ENCODE measurements at places on chromosomes 5 and 9. TPM values are rescaled to one million over a fixed set of nuclear protein-coding genes. Genes with fewer than 3 reads are reported as not detected.

- DNase-seq = no peak
Measured at GRCh38 chr5:149363936-149364335, 6.1 kb downstream of the PCYOX1L start.

DNA sequence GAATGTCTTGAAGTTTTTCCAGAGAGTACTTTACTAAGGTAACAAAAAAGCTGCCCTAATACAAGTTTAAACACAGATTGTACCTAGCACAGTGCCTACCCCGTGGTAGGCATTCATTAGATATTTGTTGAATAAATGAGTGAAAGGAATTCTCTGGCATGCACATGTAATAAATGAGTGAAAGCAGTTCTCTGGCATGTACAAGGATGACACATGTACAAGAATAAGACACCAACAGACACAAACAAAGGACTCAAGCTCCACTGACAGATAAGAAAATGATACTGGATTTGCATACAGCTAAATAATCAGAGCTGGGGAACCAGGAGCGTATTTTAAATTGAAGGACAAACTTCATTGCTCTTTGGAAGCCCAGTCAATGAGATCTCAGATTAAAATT lies 535.8 kb downstream of the EFNA5 start:
- DNase-seq = no peak

DNA sequence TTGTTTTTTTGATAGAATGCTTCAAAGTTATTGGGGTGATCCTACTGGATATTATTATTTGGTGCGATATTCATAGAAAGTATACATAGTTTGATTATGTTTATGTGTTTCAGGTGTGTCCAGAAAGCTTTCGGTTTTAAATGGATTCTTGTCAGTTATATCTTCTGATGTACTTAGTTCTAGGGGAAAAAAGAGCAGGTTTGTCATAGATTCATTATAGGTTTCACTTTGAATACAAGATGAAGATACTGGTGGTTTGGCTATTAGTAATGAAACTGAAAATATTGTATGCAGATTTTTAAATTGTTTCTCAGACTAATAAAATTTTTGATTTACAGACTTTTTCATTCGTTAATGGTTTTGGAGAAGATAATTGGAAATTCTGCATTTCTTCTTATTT lies 98.9 kb downstream of the MAN2A1 start:
- no peak for DNase-seq

DNA sequence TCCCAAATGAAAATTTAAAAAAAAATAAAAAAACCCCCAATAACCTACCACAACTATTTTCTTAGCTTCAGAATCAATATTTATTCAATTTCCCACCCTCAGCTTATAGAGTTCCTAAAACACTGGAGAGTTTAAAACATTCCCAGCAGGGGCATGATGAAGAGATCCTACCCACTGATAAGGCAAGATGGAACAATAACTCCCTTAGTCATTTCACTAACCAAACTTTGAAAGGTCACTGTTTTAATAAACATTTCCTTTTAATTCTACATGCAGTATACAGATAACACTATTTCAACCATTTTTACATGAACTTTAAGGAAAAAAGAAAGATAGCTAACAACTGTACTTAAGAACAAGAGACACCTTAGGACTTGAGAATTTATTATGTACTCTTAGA lies 34.9 kb upstream of the ACOT12 start:
- no peak for DNase-seq

DNA sequence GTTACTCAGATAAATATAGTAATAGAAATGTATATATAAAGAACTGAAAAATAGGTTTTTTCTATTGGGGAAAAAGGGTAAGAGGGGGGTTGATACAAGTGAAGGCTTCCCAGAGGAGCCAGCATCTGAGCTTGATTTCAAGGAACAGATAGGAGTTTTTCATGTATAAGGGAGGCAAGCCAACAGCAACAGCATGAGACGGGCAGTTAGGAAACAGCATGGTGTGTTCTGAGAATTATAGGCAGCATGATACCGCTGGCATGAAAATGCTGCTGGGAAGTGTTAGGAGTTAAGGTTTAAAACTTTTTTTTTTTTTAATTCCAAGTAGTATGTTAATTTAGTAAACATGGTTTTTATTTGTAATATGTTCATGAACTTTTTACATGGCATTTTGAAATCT lies 9.7 kb downstream of the CDC37L1 start:
- DNase-seq = no peak

GRCh38 chr5:117800261-117800660 lies 1188.1 kb downstream of the DTWD2 start:
- DNase-seq = no peak

DNA sequence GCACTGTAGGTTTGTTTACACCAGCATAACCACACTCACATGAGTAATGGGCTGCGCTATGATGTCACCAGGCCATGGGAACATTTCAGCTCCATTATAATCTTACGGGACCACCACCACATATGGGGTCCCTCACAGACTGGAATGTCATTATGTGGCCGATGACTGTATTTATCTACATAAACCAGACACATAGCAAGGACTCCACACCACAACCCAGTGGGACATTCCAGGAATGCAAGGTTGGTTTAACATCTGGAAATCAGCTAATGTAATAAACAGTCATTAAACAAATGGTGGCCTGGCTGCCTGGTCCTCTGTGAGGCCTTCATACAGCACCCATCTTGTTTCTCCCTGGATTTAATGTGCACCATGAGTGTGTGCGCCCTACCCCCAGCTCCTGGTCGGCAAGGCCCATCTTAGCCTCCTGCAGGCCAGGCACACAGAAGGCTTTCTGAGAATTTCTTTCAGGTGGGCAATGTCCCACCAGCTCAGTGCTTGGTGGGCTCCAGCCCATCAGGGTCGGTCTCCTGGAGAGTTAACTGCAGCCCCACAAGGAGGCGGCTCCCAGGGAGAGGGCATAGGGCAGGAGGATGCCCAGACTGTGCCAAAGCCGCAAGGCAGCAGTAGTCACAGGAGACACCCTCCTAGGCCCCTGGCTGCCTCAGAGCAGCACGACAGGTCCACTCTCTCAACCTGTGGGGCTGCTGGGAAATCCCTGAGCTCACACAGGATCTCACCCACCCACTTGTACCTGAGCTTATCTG lies 35.9 kb upstream of the SARDH start:
- no peak for DNase-seq

DNA sequence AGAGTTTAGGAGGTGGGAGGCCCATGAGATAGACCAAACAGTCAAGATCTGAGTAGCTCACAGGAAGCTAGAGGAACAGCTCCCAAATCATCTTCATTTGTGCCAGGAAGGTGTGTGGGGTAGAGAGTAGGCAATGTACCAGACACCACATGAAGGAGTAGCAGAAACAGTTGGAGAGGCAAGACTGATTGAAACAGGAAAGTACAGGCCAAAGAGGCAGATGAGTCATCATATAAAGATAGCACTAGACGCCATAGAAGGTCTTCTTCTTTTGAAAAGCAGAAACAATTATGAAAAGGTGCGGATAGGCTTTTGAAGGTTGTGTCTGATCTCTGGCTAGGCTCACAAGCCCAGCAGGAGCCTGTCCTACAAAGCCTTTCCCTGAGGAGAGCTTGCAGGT lies 62.7 kb upstream of the PALM2AKAP2 start:
- no peak for DNase-seq

DNA sequence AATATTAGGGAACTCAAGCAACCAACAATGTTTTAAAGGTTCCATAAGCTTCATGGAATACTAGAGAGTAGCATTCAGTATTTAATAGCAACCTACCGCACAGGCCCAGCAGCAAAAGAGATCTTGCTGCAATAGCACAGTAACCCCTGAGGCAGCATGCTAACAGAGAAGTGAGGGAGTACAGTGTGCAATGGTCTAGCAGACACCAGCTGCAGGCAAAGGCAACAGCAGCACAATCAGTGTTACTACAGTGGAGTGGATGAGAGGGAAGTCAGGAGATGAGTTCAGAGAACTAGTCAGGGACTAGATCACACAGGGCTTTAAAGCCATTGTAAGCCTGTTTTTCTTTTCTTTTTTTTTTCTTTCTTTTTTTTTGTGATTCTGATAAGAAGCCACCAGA lies 2.8 kb downstream of the TICAM2 start:
- DNase-seq = no peak

GRCh38 chr5:40495237-40495635 lies 184.5 kb upstream of the PTGER4 start:
- DNase-seq = no peak

DNA sequence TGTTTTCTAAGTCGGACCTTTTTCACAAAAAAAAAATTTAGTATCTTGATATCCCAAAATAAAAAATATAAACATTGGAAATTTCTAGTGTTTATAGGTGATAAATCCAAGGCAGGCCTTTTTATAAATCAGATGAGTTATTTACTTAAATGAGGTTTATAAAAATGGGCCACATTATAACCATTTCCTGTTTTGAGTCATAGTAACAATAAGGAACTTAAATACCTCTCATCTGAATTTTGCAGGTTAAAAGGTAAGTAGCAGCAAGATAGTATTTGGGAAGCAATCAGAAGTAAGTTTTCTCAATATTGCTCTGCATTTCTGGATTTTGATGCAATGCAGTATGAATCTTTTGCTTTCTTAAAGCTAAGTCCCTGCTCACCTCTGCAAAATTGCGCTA lies 3.9 kb downstream of the SPTAN1 start:
- no peak for DNase-seq

DNA sequence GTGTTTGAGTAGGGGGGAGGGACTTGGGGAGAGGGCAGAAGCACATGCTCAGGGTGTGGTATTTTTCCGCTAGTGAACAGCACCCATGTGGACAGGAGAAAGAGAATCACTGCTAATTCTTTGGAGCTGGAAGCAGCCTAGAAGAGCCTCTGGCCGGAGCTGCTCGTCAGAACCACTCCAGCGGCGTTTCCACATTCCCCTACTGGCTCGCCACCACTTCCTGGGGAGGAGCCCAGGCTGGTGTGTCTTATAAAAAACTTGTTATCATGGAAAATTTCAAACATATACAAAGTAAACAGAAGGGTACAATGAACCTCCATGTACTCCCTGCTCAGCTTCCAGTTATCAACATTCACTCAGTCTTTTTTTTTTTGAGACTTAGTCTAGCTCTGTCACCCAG lies 26.7 kb downstream of the LHX2 start:
- DNase-seq = no peak

DNA sequence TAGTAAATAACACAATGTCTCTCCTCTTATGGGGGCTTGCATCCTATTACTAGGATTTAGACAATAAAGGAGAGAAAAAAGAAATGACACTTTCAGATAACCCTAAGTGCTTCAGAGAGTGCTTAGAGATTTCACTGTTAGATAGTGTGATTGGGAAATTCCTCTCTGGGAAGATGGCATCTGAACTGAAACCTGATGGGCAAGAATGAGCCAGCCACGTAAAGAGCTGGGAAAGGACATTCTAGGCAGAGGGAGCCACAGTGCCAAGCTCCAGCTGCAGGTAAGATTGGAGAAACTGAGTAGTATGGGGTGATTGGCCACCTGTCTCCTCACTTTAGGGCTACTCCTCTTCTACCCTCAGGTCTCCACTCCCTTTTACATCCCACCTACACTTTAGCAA lies 14.5 kb downstream of the CDO1 start:
- no peak for DNase-seq

GRCh38 chr5:147893820-147894219 lies 12.5 kb downstream of the C5orf46 start:
- DNase-seq = no peak

GRCh38 chr5:135448071-135448739 lies 1.1 kb upstream of the DCANP1 start:
- DNase-seq = no peak

DNA sequence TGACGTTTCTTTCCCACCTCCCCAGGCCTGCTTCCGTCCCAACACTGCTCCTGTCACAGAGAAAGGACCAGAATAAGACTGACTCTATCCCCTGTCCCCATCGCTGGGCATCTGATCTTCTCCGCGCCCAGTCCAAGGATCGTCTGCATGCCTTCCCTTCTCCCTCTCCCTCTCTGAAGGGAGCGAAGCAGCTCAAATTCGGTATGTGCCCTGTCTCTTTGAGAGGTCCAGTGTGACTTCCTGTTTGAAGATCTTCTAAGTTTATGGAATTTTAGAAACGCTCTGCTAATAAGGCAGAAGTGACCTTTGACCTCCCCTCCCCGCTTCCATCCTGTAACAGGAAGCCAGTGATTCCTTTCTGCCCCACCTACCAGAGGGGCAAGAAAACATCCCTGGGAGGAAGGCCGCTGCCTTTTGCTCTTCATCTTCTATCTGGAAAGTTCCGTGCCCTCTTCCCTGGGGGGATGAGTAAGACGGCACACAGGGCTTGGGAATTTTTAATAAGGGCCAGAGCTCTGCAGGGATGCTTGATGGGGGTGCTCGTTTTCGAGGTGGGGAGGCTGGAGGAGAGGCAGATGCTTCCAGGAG lies 40.7 kb upstream of the RNU6ATAC start:
- DNase-seq = no peak

DNA sequence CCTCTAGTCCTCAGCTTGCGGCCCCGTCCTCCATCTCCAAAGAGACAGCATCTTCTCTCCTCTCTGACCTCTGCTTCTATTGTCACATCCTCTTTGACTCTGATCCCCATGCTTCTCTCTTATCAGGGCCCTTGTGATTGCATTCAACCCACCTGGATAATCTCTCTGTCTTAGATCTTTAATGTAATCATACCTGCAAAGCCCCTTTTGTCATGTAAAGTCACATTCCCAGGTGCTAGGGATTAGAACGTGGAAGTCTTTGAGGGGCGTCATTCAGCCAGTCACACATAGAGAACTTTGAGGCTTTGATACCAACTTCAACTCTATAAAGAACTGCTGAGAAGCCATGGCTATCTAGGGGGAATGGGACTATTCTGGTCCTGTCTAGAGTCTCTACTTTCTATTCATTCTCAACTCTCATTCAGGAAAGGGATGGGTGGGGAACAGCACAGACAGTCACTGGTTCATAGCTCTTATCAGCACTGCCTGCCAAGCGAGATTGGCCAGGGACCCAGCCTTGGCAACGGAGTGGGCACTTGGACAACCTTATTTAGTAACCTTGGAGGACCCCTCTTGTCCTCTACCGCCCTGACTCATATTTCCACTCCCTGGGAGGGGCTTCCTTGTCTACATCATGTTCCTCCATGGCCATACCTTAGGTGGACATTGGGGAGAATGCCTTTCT lies 29.0 kb downstream of the TAS2R1 start:
- no peak for DNase-seq

The INSL4 gene
- not detected for total RNA-seq

The LCN6 gene
- total RNA-seq = not detected

The HRH2 gene
- total RNA-seq = 41.2 TPM

The REEP2 gene
- total RNA-seq = 3.5 TPM

The C9orf85 gene
- total RNA-seq = 13.1 TPM

The BBLN gene
- total RNA-seq = 74.1 TPM

The ARSI gene
- not detected for total RNA-seq

The SH2D3C gene
- total RNA-seq = 21.5 TPM

The FBXL7 gene
- not detected for total RNA-seq

The PTPRD gene
- total RNA-seq = 0.18 TPM

The RAI14 gene
- 7.9 TPM for total RNA-seq

All from activated naive CD8-positive, alpha-beta T cell treated with anti-CD3 and anti-CD28 coated beads for 36 hours (primary cell).